ENCODE measurements at places on chromosomes 16 and 17. TPM values are rescaled to one million over a fixed set of nuclear protein-coding genes. Genes with fewer than 3 reads are reported as not detected.

Gene HSF4
- total RNA-seq, result not detected

Gene LIMD2
- 98.8 TPM for total RNA-seq

GRCh38 chr17:60065136-60065535, 13.6 kb downstream of the HEATR6 start:
- H3K4me1 ChIP-seq, result no peaks in the 10 kb centered on the region
- no peak overlapping the region for H3K27ac ChIP-seq
- H3K36me3 ChIP-seq, result peaks cover 7% of the 10 kb centered on the region
- no peaks in the 10 kb centered on the region for H3K27me3 ChIP-seq

DNA sequence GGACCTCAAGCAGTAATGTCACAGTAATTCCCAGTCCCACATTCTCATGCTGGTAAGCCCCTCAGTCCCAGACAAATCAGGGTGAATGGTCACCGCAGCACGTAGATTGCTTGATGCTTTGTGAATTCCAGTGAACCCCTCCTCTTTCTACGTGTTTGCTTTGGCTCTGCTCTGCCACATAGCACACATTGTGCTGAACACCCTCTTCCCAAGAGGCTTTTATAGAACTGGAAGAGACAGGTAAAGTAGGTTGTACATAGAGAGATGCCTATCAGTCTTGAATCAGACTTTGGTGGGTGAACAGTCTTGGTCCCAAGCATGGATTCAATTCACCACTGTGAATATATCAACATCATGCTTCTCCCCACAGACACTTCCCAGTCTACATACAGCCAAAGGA, 579 bp upstream of the KRTAP9-6 start:
- no peaks in the 10 kb centered on the region for H3K36me3 ChIP-seq
- no peaks in the 10 kb centered on the region for H3K27me3 ChIP-seq
- H3K4me3 ChIP-seq, result no peak overlapping the region
- H3K27ac ChIP-seq, result no peak overlapping the region

GRCh38 chr16:13061691-13062090, 160.3 kb downstream of the SHISA9 start:
- H3K4me1 ChIP-seq, result peaks cover 23% of the 10 kb centered on the region
- no peaks in the 10 kb centered on the region for H3K27me3 ChIP-seq
- H3K4me3 ChIP-seq, result no peak overlapping the region
- DNase-seq, result peak; percentile 43
- no peaks in the 10 kb centered on the region for H3K36me3 ChIP-seq

DNA sequence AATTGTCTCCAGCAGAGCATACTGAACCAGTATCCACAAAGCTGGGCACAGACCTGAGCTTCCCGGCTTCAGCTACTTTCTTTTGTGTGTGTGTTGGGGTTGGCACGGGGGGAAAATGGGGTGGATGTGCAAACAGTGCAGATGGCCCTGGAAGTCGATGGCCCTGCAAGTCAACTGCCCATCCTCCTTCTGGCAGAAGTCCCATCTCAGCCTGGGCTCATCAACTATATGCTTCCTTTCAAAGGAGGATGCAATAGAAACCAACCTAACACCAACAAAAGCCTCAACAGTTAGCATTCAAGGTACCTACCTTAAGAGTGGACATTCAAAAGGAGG, 55.7 kb downstream of the SOX9 start:
- no peaks in the 10 kb centered on the region for H3K36me3 ChIP-seq
- no peak overlapping the region for H3K4me3 ChIP-seq
- peaks cover 19% of the 10 kb centered on the region for H3K4me1 ChIP-seq
- no peak for DNase-seq
- no peaks in the 10 kb centered on the region for H3K27me3 ChIP-seq

DNA sequence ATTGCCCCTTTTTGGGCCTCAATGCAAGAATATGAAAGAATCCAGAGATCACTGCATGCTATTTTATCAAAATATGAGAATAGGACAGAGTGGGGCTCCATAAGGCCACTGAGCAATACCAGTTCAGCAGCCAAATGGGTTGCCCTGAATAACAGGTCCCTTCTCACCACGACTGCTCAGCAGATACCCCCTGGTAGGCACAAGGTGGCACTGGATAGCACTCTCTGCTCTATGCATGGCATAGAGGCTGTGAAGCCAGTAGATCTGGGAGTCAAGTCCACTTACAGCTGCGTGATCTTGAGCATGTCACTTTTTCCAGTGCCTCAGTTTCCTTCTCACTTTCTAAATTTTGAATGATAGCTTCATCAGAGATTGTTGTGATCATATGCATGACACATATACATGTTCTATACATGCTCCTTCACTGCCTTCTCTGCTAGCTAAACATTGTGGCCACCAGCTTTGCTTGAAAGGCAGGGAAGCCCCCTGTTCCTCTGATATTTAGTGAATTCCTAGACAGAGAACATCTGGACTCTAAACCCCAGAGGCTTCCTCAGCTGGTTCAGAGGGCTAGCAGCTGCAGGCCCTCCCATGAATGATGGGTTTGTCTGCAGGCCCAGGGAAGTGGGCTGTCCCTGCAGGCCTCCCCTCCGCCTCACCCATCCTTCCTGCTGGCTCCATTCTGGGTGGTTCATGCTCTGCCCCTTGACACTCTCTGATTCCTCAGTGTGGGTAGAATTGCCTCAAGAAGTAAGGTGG, 84.9 kb upstream of the ASIC2 start:
- H3K4me3 ChIP-seq, result no peak overlapping the region
- H3K36me3 ChIP-seq, result no peaks in the 10 kb centered on the region
- no peaks in the 10 kb centered on the region for H3K27me3 ChIP-seq
- no peak overlapping the region for H3K27ac ChIP-seq
- H3K4me1 ChIP-seq, result peaks cover 5% of the 10 kb centered on the region

All from GM23338 (cell line).